ENCODE measurements at places on chromosomes 7 and 10.

- no peak for DNase-seq
Measured at GRCh38 chr7:135359615-135360014, 126.0 kb downstream of the STRA8 start.

- DNase-seq = no peak
Measured at GRCh38 chr10:68955355-68955831, 577 bp upstream of the DDX21 start.

DNA sequence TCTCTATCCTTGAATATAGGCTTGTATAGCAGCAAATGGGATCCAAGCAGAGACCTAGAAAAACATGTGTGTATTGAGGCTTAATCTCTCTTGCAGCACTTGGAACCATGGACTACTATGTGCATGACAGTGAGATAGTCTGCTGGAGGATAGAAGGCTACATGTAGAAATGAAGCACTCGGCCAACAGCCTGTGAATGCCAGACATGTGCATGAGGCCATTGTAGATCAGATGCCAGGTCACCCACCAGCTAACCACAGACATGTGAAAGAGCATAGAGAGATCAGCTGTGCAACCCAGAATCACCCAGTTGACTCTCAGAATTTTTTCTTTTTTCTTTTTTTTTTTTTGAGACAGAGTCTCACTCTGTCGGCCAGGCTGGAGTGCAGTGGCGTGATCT lies 90.9 kb downstream of the NT5C2 start:
- no peak for DNase-seq

- DNase-seq = no peak
Measured at GRCh38 chr10:95840121-95840520, 67.7 kb upstream of the CC2D2B start.

GRCh38 chr10:116877391-116877790 lies 28.1 kb downstream of the ENO4 start:
- DNase-seq = no peak

DNA sequence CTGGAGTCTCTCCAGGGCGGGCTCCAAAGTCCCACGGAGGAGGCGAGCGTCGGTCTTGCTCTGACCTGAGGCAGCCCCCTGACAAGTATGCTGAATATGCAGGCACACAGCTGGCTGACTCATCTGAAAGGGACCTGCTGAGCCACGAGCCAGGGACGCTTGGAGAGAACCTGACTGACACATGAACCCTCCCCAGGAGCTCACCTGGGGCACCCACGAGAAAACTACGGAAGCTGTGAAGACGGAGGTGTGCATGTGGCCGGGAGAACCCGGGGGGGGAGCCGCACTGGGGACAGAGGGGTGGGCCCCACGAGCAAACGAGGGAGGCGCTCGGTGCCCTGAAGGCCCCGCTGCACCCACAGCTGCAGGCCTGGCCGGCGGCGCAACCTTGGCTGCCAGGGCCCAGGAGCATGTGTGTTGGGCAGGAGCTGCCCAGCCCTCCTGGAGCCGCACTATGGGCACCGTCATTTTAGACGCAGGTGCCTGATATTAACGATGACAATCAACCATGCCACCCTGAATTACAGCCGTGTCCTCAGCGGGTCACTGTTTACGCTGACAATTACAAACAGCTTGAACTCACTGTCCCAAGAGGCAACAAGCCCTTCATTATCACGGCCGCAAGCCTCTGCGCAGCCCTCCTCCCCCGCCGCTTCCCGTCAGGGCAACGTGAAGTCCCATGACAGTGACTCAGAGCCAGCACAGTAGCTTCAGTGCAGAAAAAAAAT lies 64.7 kb downstream of the DIP2C start:
- DNase-seq = no peak

- no peak for DNase-seq
Measured at GRCh38 chr10:96995851-96996250, 163.8 kb downstream of the LCOR start.

DNA sequence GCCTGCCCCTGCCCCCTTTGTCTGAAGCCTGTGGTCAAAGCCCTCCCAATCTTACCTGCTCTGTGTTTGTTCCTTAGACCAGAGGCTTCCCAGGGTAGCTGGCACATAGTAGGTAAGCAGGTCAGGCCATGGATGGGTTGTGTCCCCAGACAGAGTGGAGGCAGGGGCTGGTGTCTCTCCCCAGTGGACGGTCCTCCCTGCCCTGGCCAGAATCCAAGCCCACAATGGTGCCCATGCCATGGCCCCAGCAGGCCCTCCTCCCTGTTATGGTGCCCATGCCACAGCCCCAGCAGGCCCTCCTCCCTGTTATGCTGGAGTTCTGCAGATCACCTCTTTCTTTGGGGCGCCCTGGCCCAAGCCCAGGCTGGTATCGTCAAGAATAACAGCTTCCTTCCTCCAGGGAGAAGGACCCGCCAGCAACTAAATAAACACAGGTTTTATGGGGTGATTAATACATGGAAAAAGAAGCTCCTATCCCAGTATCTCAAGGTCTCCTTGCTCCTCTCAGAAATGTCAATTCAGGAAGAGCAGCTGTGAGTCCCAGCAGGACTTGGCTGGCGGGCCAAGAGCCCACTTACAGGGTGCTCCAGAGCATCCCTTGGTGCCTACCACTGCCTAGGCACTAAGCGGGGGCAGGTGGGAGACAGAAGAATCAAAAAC lies 82.0 kb downstream of the NEURL1 start:
- DNase-seq = no peak

DNA sequence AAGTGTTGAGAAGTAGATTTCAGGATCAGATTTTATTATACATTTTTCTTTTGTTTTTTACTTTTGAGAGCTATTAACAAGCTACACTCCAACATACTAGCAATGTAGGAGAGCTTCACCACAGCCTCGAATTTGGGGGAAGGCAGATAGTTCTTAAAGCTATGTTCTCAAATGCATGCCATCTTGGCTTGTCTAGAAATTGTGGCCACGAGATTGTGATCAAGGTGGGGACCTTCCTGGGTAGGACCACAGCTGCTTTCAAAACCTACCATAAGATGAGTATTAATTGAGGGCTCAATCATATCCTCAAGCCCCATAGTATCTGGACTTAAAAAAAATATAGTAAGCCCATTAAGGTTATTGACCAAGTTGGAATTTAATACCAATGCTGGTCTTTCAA lies 27.9 kb upstream of the JAZF1 start:
- no peak for DNase-seq

DNA sequence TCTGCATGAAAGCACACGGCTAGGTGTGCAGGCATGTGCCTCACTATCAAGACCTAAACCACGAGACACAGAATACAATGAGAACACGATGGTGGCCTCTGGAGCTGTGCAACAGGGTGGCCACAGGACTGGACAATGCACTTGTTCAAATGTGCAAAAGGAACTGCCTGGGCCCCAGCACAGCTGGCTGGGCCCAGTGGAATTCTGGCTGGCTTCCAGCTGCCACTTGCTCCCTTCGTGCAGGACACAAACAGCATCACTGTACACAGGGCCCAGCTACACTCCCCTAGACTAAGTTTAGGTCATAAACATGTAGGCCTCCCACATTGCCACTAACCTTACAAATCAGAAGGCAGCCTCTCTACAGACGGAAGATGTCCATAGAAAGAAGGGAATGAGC lies 23.4 kb downstream of the DOCK4 start:
- no peak for DNase-seq

DNA sequence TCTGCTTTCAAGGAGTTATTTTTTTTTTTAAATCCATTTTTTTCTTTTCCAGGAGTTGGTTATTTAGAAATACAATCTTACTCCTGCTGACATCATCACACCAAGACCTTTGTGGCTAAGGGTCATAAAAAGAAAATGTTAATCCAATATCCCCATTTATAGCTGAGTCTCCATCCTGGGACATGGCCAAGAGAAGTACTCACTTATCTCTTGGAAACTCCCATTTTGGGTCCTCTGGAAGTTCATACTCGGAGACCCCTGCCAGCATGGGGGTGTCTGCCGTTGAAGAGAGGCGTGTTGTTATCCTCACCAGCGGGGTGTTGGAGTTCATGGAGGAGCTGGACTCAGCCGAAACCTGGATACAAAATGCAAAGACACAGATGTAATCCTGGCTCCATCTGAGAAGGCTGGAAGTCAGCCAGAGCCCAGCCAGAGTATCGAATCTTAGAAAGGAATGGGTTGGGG lies 94.6 kb downstream of the FGFR2 start:
- no peak for DNase-seq

Data from CD4-positive, alpha-beta T cell treated with Interleukin-4 for 4 hours (primary cell).